ENCODE measurements at places on chromosomes 12 and 14.

DNA sequence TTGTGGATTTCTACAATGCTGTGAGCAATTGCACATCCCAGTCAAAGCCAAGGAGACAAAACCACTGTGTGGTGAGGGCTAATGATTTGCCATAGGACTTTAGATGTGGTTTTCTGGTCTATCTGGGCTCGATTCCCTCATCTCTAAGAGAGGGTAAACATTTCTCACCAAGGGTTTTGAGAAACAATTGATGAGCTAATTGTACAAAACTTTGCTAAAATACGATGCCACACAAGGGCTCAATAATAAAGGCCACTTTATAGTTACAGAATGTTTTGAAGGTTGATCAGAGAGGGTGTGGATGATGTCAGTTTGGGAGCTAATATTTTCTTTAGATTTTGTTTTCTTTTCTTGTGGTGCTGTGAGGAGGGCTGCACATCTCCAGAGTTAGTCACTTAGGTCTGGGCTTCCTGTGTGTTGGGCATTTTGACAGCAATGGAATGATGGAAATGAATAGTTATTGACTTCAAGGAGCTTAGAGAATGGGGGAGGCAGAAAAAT, 60.8 kb upstream of the SLC38A4 start:
- DNase-seq: peak; percentile 87

DNA sequence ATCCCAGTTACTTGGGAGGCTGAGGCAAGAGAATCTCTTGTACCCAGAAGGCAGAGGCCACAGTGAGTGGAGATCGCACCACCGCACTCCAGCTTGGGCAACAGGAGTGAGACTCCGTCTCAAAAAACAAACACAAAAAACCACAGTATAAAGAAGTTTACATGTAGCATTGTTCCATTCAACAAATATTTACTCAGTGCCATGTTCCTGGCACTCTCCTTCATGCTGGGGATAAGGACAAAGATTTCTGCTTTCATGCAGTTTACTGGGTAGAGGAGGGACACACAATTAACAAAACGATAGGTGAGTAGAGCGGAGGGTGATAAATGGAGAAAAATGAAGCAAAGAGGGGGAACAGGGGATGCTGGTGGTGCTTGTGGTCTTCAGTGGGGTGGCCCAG, 68.2 kb upstream of the OVCH1 start:
- DNase-seq: no peak

GRCh38 chr14:81172353-81172752, 48.4 kb downstream of the GTF2A1 start:
- peak; percentile 69 for DNase-seq

DNA sequence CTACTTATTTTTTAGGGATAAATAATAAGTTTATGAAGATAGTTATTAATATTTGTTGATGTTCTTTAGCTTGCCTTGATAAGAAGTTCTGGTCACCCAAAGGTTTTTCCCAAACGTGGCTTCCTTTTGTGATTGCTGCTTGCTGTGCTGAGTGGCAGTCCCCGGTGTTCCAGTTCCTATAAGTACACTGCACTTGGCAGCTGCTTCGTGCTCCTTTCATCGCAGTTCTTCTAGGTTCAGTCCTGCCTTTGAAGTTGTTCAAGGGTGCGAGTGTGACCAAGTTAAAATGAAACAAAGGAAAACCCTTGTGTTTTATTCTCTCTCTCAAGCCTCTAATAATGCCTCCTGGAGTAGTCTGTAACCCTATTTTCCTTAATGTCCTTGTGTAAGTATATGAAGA, 128.5 kb upstream of the ATF1 start:
- no peak for DNase-seq

DNA sequence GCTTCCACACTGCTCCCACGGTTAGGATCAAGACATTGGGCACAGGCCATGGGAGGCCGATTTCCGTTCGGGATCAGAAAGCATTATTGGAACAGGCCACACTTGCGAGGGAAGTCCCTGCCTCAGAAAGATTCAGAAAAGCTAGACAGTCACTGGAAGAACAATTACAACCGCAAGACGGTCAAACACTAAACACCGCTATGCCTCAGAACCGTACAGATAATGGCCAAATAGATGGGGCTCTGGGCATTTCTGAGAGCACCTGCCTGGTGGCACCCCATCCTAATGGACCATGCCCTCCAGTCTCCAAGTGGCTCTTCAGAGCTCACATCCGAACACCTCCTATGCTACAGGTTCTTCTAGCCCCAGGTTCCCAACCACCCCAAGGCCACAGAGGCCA, 42.0 kb downstream of the SSH1 start:
- no peak for DNase-seq

- DNase-seq: peak; percentile 43
These were observed 4.1 kb upstream of the KRT84 start for GRCh38 chr12:52389313-52390207.

DNA sequence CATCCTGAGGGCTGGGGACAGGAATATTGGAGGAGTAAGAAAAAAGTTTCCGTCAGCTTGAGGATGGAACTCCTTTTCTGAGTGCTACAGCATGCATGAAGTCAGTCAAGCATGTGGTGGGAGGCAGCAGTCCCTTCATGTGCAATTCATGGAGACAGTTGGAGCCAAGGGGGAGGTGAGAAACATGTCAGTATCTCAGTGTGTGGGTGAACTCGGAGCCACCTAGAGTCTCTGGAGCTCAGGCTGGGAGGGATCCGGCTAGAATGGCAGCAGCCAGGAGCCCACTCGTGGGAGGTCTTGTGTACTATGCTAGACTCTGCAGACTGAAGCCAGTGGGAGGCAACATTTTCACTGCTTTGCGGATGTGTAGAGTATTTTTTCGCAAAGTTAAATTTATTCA, 60.3 kb downstream of the AVPR1A start:
- DNase-seq: no peak

DNA sequence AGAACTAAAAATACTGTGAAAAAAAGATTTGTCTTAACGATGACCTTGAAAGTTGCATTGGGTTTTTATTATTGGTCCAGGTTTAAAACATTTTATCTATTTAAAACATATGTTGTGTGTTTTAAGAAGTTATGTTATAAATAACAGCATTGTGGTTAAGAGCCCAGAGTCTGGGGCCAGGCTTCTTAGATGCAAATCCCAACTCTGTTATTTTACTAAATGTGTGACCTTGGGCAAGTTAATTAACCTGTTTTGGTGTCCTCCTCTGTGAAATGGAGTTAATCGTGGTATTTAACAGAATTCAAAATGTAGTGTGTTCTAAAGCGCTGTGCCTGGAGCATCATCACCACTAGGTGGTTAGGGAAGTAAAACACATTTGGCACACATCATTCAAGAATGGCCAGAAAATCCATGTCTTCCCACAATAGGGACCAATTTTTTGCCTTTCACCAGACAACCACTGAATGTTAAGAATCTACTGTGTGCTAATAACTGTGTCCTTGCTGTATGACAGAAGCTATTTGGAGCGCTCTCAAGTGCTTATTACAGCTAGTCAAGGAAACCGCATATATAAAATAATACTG, 133.3 kb downstream of the MON2 start:
- DNase-seq: no peak

GRCh38 chr12:1778911-1779310, 41.5 kb upstream of the LRTM2 start:
- DNase-seq: no peak

DNA sequence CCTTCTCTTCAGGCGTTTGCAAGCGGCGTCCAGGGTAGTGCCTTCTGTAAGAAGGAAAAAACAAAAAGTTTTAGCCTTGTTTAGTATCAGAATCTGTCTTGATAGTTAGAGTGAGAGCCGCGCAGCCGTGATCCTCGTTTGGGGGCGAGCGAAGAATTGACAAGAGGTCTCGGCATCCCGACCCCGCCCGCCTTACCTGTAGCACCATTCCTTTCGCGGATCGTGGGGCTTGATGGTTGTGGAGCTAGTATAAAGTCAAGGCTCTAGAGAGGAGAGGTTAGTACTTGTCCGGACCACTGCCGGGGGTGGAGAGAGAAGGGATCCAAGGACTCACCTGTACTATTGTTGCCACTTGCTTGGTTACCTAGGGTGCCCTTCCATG, 494 bp downstream of the TMTC3 start:
- DNase-seq: peak; percentile 7

DNA sequence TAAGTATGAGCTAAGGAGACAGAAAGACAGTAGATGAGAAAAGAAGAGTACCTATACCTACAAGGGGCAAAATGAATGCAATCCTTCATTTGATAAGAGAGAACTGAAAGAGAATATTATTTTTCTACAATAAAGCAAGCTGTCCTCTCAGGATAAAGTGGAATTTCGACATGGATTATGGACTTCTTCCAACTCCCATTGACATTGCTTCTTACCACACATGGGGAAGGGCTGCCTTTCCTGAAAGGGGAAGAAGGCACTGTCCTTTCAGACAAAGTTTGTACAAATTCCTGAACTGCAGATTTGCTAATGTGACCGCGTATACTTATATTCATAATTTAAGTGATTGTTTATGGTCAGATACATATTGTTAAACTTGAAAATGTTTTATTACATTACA, 4.3 kb upstream of the HEBP1 start:
- peak; percentile 22 for DNase-seq

DNA sequence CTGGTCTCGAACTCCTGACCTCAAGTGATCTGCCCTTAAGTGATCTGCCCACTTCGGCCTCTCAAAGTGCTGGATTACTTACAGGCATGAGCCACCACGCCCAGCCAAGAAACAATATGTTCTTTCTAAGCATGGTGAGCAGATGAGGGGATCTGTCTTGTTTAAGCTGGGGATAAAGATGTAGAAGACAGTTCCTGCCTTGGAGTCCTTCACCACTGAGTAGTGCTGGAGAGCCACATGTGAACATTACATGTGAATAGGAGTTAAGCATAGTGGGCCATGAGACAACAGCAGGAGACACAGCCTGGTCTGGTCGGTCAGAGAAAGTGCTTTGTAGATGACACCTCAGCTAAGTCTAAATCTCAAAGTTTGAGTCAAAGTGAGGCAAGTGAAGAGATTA, 26.0 kb downstream of the TMBIM6 start:
- no peak for DNase-seq

DNA sequence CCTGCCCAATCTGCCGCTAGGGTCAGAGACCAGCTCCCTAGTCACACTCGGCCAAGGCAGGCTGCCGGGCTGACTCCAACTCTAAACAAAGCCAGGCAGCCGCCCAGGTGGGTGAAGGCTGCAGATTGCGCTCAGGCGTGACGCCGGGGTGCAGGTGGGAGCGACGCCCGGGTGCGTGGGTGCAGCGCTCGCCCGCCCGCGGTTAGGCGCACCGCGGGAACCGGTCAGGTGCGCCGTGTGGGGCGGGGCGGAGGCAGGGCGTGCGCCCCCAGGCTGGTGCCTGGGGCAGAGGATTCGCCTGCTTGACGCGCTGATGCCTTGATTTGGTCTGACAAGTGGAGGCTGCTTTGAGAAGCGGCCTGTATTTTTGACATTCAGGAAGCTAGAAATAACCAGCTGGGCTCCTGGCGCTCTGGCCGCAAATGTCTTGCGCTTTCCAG, 126.7 kb upstream of the HIF1A start:
- no peak for DNase-seq

DNA sequence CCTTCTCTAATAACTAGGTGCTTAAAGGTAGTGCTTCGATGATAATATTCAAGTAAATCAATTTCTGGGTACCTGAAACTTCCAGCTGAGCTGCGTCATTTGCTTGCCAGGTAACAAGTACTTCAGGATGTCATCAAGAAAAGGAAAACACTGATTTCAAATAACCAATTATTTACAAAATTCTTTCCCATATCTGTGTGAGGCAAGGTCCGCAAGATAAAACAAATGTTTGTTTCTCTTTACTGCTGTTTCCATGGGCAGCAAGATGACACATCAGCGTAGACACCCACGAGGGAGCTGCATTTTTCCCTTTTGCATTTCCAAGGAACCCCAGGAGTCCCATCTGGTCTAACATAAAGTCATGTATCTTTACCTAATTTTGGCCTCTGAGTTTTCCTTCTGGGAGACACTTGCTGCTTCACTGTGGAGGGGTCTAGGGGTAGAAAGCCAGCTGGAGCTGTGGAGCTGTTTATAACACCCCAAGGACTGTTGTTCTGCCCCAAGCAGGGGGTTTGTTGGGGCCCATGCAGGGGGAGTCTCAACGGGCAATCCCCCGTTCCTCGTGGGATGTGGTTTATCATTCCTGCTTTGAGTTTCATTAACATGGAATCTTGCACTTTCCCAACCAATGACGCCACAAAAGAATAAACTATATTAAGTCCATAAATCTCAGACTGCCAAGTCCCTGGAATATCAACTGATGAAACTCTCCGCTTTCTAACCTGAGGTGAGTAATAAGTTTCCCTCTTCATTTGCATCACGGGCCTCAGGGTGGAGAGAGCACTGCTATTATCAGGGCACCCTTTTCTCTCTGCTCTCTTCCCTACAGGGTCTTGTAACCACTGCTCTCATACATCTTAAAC, 112.8 kb upstream of the PELI2 start:
- peak; percentile 80 for DNase-seq

DNA sequence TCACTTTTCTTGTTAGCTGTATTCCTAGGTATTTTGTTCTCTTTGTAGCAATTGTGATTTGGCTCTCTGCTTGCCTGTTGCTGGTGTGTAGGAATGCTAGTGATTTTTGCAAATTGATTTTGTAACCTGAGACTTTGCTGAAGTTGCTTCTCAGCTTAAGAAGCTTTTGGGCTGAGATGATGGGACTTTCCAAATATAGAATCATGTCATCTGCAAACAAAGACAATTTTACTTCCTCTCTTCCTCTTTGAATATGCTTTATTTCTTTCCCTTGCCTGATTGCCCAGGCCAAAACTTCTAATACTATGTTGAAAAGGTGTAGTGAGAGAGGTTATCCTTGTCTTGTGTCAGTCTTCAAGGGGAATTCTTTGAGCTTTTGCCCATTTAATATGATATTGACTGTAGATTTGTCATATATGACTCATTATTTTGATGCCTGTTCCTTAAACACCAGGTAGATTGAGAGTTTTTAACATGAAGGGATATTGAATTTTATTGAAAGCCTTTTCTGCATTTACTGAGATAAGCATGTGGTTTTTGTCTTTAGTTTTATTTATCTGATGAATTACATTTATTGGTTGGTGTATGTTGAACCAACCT, 26.7 kb downstream of the CLECL1 start:
- DNase-seq: no peak

- no peak for DNase-seq
These were observed 3.2 kb upstream of the VDR start for GRCh38 chr12:47907851-47908454.

- DNase-seq: no peak
These were observed 104.4 kb downstream of the SINHCAF start for GRCh38 chr12:31221551-31221945.

DNA sequence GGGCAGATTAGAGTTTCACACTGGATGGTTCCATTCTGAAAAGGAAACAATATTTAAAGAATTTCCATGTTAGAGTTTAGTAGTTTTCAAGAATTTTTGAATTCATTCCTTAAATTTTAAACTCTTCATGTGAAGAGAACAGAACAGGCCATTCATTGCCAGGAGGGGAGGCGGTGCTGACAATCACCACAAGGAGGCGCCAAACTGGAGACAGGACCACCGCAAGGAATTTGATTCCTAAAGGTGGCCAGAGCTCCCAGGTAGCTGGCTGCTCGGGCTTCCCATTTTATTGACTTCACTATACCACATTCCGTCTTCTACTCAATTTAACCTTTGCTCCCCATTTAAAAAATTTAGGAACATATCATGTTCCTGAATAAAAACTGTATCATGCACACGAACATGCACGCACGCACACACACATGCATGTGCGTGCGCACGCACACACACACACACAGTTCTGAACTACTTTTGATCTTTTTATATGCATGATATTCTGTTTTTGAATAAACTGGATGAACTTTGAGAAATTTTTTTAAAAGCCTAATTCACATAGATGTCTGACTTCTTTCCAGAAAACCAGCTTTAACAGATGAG, 101.2 kb downstream of the NELL2 start:
- DNase-seq: peak; percentile 7

GRCh38 chr12:4855121-4855924, 54.4 kb upstream of the KCNA1 start:
- peak; percentile 81 for DNase-seq
